AML-193 (cell line): ENCODE measurements at places on chromosomes 5 and 9.

GRCh38 chr9:115498303-115498702 lies 380.3 kb upstream of the TNC start:
- DNase-seq, result no peak

- peak; percentile 85 for DNase-seq
These were observed 3.9 kb upstream of the GNAQ start for GRCh38 chr9:78035383-78035993.

DNA sequence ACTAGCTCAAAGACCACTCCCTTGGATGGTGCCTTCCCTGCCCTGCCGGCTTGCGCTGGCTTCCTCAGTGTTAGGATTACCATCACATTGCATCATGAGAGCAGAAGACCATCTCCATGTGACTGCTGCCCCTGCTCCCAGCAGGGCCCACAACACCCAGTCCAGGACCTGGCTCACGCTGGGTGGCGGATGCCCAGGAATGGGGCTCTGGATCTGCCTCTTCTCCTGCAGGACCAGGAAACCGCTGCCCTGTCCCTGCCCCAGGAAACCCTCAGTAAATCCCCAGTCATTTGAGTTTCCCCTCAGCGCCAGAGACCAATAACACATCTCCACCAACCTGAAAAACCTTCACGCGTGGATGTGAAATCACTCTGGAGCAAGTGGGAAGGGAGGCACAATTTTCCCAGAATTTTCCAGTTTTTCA lies 3.3 kb upstream of the RNF44 start:
- DNase-seq, result no peak

- no peak for DNase-seq
These were observed 21.1 kb downstream of the ECPAS start for GRCh38 chr9:111463048-111463447.

GRCh38 chr9:120434532-120434931 lies 145.4 kb downstream of the CDK5RAP2 start:
- DNase-seq, result no peak

DNA sequence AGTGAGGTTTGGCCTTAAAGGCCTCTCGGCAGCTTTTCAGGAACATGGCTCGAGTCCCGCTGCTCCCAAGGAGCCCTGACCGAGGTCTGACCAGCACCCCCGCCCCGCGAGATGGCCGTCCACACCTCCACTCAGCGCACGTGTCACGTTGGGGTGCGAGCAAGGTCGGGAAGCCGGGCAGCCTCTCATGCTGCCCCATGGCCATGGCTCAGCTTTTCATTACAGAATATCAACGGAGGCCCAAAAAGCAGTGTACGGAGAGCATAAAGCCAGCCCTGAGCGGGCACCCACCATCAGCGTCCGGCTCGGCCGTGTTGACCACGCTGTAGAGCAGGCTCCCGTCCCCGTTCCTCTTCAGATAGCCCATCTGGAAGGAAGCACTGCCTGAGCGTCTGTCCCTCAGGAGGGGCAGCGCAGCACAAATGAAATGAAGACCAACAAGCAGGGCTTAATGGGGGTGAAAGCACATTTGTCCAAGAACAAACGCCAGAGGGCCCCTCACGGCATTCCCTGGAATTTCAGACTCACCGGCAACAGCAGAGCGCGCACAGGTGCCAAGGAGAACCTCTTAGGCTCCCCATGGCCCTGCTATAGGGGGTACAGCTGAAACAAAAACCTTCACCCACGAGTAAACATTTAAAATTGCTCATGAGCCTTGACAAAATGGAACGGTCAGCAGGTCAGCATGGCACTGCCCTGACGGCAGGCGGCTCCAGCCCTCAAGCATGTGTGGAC lies 11.6 kb downstream of the BRD9 start:
- DNase-seq, result no peak

GRCh38 chr9:134461426-134461982 lies 135.2 kb downstream of the RXRA start:
- DNase-seq, result no peak

- DNase-seq, result no peak
These were observed 18.6 kb upstream of the SUSD1 start for GRCh38 chr9:112193572-112194288.

DNA sequence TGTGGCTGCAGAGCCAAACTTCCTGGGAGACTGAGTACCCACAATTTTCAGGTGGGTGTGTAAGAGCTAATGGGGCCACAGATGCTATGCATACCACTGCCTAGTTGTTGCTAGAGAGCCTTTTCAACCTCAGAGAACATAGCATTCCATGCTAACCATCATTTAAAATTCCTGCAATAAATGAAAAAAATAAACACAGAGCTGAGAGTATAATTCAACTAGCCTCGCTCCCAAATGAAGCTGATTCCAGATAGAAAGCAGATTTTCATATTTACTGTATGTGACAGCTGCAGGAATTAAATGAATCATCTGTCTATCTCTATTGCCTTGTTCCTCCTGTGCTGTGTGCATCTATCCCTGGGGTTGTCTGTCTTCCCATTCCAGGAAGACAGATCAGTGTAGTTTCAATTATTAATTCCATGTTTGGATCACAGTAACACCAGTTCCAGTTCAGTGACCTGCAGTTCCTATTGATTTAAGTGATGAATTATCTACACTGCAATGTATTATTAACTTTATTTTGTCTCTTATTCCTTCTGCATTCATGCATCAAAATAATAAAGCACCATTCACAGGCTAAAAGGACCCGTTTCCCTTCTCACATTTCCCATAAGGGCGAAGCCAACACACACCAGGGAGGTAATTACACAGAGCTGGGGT lies 324.5 kb downstream of the SLIT3 start:
- no peak for DNase-seq

- no peak for DNase-seq
These were observed 84.3 kb downstream of the ZNF462 start for GRCh38 chr9:106947106-106947900.

DNA sequence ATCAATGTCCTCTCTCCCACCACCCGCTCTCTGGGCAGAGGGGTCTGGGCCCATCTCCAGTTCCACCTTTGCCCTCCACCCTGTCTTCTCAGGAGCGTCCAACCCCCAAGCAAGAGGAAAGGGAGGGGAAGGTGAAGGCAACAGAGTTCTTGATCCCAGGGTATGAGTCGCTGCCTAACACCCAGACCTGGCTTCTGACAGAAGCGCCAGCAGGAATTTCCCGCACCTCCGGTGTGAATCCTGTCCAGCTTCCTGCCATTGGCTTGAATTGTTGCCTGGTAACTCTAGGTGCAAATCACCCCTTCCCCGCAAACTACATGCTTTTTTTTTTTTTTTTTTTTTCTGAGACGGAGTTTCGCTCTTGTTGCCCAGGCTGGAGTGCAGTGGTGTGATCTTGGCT lies 84.2 kb upstream of the IER5L start:
- DNase-seq, result no peak

GRCh38 chr5:154797762-154798161 lies 42.6 kb downstream of the LARP1 start:
- DNase-seq, result no peak

DNA sequence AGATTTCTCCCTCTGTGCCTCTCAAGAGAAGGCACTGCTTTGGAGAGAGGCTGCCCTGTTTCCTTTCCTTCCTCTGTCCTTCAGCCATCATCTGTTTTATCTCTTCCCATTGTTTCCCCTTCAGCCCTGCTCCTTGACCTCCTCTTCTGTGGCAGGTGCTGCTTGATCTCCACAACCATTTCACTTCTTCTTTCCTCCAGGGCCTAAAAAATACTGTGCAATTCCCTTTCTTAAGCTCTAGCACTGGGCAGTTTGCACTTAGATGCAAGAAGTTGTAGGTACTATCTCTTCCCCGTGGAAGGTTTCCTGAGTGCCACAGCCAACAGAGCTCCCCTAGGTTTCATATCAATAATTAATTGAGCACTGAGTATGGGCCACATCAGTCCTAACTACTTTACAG lies 8.8 kb upstream of the ADRB2 start:
- DNase-seq, result no peak

GRCh38 chr5:1735320-1735970 lies 64.2 kb downstream of the MRPL36 start:
- no peak for DNase-seq

DNA sequence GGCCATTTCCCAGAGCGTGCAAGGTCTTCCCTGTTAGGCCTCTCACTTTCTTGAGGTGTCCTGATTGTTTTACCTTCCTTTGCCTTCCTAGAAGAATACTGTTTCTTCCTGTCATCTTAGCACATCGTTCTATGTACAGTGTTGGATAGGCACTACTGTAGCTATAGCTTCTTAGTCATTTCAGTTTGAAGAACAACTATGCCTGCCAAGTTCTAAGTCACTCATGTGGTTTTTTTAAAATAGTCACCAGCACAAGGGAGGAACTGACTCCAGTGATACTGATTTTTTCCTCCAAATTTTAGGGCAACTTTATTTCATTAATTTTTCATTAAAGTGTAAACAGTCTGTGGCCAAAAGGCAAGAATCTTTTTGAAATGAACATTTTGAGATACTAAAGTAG lies 122.4 kb upstream of the NR5A1 start:
- DNase-seq, result no peak

GRCh38 chr5:115414406-115415142 lies 118.1 kb upstream of the CCDC112 start:
- DNase-seq, result no peak

- DNase-seq, result no peak
These were observed 126.8 kb downstream of the TRPM3 start for GRCh38 chr9:70994582-70994981.

GRCh38 chr5:84403773-84404172 lies 19.1 kb upstream of the EDIL3 start:
- DNase-seq, result no peak
